Skin of body (tissue), 3 donors: ENCODE measurements at places on chromosomes 1 and 21. TPM values are rescaled to one million over a fixed set of nuclear protein-coding genes. Genes with fewer than 3 reads are reported as not detected.

- DNase-seq, result no peak
These were observed 182.2 kb downstream of the PRDM16 start for GRCh38 chr1:3251099-3251806.

GRCh38 chr1:245234217-245235081 lies 79.7 kb downstream of the KIF26B start:
- no peak for DNase-seq

DNA sequence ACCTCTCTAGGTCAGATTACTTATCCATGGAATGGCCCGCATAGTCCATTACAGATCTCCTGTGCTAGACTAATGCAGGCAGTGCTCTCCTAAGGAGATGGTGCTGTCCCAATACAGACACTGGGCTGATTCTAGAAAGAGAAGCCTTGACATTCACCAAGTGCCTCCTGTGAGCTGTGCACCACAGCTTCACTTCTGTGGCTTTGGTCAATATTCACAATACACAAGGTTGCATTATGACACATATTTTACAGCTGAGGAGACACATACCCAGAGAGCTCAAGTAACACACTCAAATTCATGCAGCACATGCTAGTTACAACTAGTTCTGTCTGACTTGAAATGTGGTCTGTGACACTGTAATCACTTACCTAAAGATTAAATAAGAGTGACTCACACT lies 59.4 kb upstream of the LRRC8B start:
- no peak for DNase-seq

DNA sequence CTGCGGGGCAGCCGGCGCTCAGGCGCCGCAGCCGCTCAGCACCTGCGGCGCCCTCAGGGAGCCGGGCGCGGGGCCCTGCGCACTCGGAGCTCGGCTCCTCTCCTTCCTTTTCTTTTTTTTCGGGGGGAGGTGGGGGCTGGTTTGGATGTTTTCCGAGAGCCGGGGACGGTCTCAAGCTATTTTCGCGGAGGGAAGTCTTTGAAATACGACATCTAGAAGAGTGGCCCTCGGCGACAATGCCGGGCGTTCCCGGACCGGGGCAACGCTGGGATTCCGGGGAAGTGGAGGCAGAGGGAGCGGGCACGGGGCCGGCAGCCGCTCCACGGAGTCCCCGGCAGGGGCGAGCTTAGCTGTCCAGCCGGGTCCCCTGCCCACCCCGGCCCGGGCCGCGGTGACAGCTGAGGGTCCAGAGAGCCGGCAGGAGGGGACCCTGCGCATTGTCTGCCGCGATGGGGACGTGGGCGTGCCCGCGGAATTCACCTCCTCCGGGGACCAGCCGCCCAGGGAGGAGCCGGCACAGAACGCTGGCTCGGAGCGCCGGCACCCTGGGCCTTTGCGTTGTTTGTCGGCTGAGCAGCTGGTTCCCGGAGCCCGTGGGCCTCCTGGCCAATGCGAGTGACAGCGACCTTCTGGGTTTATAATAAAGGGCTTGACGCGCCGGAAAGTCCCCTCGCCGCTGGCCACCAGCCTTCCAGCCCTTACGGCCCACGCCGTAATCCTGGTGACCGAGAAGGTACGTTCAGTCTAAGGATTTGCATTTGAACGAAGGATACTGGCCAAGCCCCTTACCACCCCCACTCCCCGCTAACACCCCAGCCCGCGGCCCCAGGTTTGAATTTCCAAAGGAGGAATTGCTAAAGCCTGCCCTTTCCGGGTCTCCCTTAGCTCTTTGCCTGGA lies 582 bp downstream of the SLC37A1 start:
- DNase-seq, result no peak

- DNase-seq, result no peak
These were observed 31.8 kb downstream of the LDLRAP1 start for GRCh38 chr1:25575191-25575590.

DNA sequence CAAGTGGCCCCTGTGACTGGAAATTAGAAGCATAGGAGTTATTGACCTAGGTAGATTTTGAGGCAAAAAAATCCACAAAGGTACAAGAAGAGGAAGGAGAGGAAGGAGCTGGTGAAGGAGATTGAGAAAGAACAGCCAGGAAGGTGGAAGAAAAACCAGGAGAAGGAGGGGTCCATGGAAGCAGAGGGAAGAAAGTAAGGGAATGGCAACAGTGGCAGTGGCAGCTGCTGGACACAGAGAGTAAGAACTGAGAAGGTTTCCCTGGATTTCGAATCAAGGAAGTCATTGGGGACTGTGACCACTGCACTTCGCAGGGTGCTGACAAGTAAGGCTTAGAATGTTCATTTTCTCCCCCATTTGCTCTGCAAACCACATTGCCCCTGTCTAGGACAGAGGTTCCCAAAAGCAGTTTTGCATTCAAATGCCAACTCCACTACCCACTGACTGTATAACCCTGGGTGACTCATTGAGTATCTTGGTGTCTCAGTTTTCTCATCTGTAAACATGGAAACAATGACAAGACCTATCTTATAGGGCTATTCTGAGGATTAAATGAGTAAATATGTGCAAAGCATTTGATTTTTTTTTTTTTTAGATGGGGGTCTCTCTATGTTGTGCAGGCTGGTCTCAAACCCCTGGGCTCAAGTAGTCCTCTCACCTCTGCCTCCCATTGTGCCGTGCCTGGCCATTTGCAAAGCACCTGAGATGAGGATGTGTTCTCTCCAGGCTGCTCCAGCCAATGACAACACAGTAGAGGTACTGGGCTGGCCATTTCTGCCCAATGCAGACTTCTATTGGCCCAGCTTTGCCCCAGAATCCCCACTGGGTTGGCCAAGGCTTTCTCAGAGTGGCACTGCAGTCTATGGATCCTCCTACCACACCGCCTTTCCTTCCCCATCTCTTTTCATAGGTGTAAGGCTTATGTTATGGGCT lies 9.3 kb upstream of the CAPN2 start:
- DNase-seq, result no peak

DNA sequence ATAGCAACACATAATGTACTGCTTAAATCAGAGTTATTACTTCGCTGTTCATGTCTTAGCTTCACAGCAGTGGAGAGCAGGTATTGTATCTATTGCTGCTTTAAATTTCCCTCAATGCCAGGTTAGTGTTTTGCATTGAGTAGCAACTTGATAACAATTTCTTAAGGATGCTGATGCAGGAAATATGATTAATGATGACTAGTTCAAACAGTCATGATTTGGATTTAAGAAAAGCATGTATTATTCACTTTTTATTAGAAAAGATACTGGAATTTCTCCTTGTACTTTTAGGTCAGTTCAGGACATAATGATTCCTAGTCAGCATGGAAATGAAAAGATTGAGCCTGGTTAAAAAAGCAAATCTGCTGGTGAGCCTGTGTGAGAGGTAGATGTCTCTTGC lies 67.2 kb upstream of the ARHGAP29 start:
- no peak for DNase-seq

GRCh38 chr1:232477728-232478127 lies 152.2 kb downstream of the SIPA1L2 start:
- DNase-seq, result no peak

- no peak for DNase-seq
These were observed 9.7 kb upstream of the TFF3 start for GRCh38 chr21:42324896-42325295.

GRCh38 chr1:174116042-174116441 lies 43.3 kb upstream of the RABGAP1L start:
- DNase-seq, result no peak

DNA sequence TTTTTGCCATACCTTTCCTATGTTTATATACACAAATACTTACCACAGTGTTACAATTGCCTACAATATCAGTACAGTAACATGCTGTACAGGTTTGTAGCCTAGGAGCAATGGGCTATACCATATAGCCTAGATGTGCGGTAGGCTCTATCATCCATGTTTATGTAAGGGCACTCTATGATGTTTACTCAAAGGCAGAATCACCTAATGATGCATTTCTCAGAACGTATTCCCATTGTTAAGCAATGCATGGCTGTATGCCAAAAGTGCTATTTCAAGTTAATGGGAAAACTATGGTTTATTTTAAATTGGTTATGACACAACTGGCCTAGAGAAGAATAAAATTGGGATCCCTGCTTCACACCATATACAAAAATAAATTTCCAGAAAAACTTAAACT lies 36.9 kb upstream of the DISP1 start:
- no peak for DNase-seq

DNA sequence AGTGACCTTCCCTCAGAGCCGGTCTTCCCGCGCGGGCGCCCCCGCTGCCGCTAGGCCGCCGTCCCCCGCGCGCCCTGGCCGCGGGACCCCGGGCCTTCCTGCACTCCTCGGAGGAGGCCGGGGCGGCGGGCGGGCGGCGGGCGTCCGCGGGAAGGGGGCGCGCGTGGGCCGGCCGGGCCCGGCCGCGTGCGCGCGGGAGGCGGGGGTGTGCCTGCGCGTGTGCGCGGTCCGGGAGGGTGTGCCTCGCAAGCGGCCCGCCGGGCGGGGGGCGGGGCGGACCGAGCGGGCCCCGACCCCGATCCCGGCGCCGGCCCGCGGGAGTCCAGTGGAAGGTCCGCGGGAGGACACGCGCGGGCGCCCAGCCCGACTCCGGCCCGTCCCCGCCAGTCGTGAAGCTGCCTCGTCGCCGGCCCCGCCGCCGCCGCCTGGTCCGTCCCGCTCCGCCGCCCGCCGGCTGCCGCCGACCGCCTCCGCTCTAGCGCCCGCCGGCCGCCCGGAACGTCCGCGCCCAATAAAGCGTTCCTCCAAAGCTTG lies 438 bp downstream of the MRPS6 start:
- DNase-seq, result no peak

- peak; percentile 47 for DNase-seq
These were observed 118.2 kb downstream of the OSBPL9 start for GRCh38 chr1:51734896-51735745.

GRCh38 chr1:168697356-168698126 lies 31.5 kb downstream of the DPT start:
- no peak for DNase-seq

DNA sequence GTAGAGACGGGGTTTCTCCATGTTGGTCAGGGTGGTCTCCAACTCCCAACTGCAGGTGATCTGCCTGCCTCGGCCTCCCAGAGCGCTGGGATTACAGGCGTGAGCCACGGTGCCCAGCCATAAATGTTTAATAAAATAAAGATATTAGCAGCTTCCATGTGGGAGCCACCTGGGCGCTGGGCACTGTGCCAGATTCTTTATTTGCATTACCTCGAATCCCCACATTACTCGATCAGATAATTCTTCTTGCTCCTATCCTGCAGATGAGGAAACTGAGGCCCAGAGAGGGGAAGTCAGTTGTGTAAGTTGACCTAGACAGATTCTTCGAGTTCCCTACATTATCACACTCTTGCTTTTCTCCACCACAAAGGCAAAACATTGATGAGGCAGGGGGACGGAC lies 24.9 kb upstream of the TENT5B start:
- DNase-seq, result no peak

- DNase-seq, result peak; percentile 62
These were observed 55.3 kb upstream of the EIF4G3 start for GRCh38 chr1:21232044-21232443.

DNA sequence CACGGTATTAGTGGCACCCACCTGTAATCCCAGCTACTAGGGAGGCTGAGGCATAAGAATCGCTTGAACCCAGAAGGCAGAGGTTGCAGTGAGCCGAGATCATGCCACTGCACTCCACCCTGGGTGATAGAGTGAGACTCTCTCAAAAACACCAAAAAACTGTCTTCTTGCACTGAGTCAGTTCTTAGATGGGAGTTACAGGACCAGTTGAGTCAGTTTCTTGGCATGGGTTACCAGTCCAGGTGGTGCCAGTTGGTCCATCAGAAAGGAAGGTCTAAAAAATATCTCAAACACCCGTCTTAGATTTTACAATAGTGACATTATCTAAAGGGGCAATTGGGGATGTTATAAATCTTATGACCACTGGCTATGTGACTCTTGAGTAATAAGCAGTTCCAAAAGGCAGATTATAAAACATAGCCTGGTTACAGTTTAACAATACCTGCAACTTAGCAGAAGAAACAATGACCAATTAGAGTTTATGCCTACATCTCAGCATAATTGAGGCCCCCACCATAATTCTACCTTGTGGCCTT lies 206.9 kb upstream of the FGGY start:
- DNase-seq, result no peak

Gene PSMB2
- 15.1 TPM for total RNA-seq

Gene CHODL
- 11.8 TPM for total RNA-seq

Gene DENND2C
- 14.9 TPM for total RNA-seq

Gene GLIS1
- total RNA-seq, result 0.69 TPM

Gene PCP4L1
- 1.8 TPM for total RNA-seq

Gene SPRR5
- total RNA-seq, result 1.8 TPM

Gene NRDC
- 81.2 TPM for total RNA-seq

Gene ZNF593OS
- not detected for total RNA-seq

Gene CFAP107
- total RNA-seq, result not detected

Gene APCS
- not detected for total RNA-seq
